ENCODE measurements at places on chromosomes 4 and X.

DNA sequence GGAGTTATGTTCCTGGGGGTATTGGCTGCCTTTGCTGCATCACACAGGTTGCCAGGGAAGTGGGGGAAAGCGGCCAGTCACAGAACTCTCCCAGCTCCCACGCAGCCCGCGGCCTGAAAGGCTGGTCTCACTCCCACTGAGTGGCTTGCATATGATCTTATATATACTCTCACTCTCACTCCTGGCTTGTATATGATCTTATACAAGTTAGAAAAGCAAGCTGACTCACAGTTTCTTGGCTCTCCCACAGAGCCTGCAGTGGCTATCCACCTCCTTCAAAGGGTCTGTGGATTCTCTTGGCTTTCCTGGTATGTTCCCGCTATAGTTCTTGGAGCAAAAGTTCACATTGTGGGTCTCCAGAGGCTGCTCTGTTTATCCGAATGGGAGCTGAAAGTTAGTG is 833.5 kb upstream of the GALNTL6 start:
- no peak for DNase-seq

DNA sequence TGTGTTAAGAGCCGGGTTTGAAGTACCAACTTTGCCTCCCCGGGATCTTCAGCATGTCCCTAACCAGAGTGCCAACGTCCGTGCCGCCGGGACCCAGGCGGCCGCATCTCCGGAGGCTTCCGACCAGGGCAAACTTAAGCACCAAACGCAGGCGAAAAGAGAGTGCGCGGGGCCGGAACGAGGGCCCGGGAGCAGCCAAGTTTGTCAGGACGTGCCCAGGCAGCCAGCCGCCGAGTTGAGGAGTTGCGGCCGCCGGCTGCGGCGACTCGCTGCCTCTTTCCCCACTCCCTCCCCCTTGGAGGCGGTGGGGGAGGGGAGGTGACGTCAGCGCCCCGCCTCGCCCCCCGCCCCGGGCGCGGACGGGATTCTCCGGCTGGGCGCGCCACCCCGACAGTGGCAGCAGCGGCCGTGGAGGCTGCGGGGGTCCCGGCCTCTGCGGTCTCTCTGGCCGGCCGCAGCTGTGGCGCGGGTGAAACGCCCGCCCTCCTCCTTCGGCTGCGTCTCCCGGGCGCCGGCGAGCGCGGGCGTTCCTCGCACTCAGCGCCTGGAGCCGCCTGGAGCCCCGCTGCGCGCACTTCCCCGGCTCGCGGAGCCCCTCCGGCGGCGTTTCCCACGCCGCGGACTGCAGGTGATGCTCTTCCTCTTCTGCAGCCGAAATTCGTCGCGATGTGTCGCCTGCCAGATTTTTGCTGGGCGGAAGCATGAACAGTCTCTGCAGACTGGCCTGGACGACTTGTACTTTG is 2.9 kb upstream of the FAT1 start:
- DNase-seq = no peak

DNA sequence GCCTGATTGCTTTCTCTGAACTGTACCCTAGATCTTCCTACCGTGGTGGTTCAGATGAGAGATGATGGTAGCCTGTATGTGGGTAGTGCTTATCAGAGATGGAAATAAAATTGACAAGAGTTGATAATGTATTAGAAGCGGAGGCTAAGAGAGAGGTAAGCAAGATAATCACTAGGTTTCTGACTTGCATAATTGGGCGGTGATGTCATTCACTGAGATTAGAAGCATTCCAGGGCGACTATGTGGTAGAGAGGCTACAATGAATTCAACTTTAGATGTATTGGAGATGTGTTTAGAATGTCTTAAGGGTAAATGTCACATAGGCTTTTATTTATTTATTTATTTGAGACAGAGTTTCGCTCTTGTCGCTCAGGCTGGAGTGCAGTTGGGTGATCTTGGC is 415 bp upstream of the TENM3 start:
- no peak for DNase-seq

DNA sequence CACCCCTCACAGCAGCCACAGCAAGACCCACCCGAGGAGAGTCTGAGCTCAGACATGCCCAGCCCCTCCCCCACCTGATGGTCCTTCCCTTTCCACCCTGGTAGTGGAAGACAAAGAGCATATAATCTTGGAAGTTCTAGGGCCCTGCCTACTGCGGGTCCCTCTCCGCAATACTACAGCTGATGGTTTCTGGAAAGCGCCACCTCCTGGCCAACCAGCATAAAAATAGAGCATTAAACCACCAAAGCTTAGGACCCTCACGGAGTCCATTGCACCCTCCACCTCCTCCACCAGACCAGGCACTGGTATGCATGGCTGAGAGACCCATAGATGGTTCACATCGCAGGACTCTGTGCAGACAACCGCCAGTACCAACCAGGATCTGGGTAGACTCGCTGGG is 78.2 kb downstream of the SH3BGRL start:
- no peak for DNase-seq

DNA sequence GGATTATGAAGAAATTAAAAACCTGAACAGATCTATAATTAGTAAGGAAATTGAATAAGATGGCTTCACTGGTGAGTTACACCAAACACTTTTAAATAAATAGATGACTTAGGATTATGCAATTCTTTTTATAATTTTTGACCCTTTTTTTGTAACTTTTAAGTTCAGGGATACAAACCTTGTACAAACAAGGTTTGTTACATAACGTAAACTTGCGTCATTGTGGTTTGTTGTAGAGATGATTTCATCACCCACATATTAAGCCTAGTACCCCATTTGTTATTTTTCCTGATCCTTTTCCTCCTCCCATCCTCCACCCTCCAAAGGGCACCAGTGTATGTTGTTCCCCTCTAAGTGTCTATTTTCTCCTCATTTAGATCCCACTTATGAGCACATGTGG is 75.7 kb downstream of the CPEB2 start:
- no peak for DNase-seq

- no peak for DNase-seq
Measured at GRCh38 chr4:146490106-146490505, 31.6 kb downstream of the SLC10A7 start.
